ENCODE measurements at places on chromosomes 5 and 9. TPM values are rescaled to one million over a fixed set of nuclear protein-coding genes. Genes with fewer than 3 reads are reported as not detected.
A peak's percentile ranks its signal among the peaks of the same experiment; 100 is the strongest.

The BTNL9 gene
- total RNA-seq: 9.0 TPM

The INSYN2B gene
- total RNA-seq: not detected

The TYRP1 gene
- total RNA-seq: 0.80 TPM

The ACSL6 gene
- total RNA-seq: 12.4 TPM

The CSF1R gene
- total RNA-seq: 15.8 TPM

The TMEM171 gene
- total RNA-seq: 80.7 TPM

The KIF24 gene
- total RNA-seq: 5.2 TPM

The SLC6A19 gene
- 531 TPM for total RNA-seq

DNA sequence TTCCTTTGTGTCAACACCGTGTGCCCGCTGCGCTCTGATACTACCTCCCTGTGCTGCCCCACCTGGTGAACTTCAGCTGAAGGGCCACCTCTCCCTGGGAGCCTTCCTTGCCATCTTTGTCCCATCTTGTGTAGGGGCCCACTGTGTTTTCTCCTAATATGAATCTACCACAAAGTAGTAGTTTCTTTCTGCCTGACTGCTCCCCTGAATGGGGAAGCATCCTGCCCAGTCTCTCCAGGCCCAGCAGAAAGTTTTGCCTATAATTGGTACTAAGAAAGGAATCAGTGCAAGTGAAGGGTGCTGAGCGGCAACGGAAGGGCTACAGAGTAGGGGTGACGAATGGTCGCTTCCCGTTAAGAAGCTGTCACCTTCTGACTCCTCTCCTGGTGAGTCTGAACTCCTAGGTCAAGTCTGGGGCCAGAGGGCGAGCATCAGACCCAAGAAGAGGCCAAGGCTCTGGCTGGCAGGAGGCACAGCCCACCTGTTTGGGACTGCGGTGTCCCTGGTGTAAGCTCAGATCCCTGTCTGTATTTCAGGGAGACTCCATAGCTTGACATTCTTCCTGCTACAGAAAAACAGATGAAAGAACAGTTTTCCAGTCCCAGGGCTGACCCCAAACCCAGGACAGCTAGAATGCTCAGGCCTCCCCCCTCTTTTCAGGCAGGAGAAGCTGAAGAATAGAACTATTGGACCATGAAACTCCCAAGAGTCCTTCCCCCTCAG lies 24.1 kb downstream of the WWC1 start:
- H3K27me3 ChIP-seq: no peaks in the 10 kb centered on the region
- DNase-seq: no peak
- no peak overlapping the region for H3K4me3 ChIP-seq
- no peak overlapping the region for H3K27ac ChIP-seq
- no peaks in the 10 kb centered on the region for H3K36me3 ChIP-seq
- no peaks in the 10 kb centered on the region for H3K4me1 ChIP-seq

DNA sequence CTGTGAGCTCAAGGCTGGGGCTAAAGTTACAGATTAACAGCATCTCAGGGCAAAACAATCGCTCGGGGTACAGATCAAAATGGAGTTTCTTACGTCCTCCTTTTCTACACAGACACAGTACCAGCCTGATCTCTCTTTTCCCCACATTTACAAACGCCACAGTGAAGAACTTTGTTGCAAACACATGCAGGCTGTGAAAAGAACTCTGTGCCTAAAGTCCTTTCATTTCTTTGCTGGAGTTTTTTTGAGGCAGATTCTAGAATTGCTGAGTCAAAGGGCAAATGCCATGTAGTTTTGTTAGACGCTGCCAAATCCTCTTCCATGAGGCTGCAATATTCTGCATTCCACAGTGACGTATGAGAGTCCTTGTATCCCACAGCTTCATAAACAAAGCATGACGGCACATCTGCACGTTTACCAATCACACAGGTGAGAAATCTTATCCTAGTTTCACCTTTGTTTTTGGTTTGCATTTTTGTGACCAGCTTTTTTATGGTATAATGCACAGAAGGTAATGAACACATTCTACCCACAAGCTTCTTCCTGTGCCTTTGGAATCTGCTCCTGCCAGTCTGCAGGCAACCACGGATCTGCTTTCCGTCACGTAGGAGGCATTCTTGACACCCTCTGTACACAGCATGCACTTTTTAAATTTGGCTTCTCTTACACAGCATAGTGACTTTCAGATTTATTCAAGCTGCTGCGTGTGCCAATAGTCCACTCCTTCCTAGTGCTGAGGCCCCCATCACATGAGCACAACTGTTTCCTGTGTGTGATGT lies 44.6 kb upstream of the LPCAT1 start:
- no peaks in the 10 kb centered on the region for H3K4me1 ChIP-seq
- no peak overlapping the region for H3K4me3 ChIP-seq
- no peaks in the 10 kb centered on the region for H3K27me3 ChIP-seq
- H3K36me3 ChIP-seq: no peaks in the 10 kb centered on the region
- H3K27ac ChIP-seq: peak overlapping the region; percentile 39

GRCh38 chr9:124869466-124869985 lies 7.6 kb downstream of the ARPC5L start:
- peak overlapping the region; percentile 95 for H3K27ac ChIP-seq
- DNase-seq: peak; percentile 25
- peak overlapping the region; percentile 96 for H3K4me3 ChIP-seq
- peaks cover 19% of the 10 kb centered on the region for H3K4me1 ChIP-seq
- no peaks in the 10 kb centered on the region for H3K36me3 ChIP-seq

DNA sequence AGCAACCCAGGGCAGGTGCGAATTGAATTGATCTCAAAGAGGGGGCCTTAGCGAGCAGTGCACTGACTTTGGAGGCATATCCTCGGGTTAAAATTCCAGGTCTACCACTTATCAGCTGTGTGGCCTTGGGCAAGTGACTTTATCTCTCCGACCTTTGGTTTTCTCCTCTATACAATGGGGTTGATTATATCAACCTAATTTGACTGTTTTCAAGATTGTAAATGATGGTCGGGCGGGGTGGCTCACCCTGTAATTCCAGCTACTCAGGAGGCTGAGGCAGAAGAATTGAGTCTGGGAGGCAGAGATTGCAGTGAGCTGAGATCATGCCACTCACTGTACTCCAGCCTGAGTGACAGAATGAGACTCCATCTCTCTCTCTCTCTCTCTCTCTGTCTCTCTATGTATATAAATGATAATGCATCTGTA lies 18.7 kb downstream of the SPRY4 start:
- H3K27ac ChIP-seq: peak overlapping the region; percentile 43
- H3K4me1 ChIP-seq: no peaks in the 10 kb centered on the region
- H3K36me3 ChIP-seq: no peaks in the 10 kb centered on the region
- H3K4me3 ChIP-seq: no peak overlapping the region

DNA sequence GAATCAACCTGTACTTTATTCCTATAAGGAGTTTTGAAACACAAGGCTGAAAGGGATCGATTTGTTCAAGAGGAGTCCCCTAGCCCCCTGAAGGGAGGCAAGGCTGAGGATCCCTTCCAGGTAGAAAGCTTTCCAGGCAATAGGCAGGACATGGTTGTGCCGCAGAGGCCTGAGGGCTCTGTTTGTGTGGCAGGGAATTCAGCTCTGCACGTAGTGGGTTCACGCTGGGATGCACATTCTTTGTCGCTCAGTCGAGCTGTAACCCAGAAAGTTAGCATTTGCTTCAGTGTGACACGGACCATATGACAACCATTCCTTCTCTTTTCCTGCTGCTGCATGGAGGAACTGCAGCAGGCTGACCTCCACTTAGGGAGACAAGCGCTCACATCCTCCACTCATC lies 65.6 kb upstream of the TRIO start:
- H3K4me3 ChIP-seq: no peak overlapping the region
- H3K36me3 ChIP-seq: no peaks in the 10 kb centered on the region
- DNase-seq: no peak
- H3K27ac ChIP-seq: no peak overlapping the region

DNA sequence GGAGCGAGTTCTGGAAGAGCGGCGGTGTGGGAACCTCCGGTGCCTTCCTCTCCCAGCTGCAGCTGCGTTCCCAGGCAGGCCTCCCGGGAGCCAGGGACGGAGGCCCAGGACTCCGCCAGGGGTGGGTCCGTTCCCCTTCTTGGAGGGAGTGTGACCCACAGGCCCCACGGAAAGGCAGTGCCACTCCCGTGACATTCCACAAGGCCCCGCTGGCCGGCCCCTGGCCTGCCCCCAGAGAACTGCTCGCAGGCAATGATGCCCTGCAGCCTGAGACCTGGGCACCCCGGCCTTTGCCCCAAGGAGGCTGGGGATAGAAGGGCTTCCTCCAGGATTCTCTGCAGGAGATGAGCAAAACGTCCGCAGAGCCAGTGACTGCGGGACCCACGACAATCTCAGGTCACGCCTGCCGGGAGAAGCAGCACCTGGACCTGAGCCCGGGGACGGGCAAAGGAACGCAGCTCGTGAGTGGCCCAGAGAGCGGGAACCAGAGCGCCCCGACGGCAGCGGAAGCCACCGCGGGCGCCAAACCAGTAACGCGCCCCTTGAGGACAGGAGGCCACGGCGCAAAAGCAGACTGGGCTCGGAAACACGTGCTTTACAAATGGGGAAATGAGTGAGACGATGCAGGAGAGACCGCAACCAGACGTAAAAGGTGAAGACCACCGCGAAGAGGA lies 9.3 kb downstream of the OBP2B start:
- no peak overlapping the region for H3K27ac ChIP-seq
- no peaks in the 10 kb centered on the region for H3K4me1 ChIP-seq
- no peaks in the 10 kb centered on the region for H3K27me3 ChIP-seq
- no peak for DNase-seq

GRCh38 chr5:119275146-119275545 lies 80.7 kb upstream of the TNFAIP8 start:
- H3K27me3 ChIP-seq: no peaks in the 10 kb centered on the region
- peaks cover 24% of the 10 kb centered on the region for H3K4me1 ChIP-seq
- H3K4me3 ChIP-seq: no peak overlapping the region
- no peaks in the 10 kb centered on the region for H3K36me3 ChIP-seq
- peak overlapping the region; percentile 64 for H3K27ac ChIP-seq

GRCh38 chr9:134565316-134565915 lies 76.2 kb upstream of the COL5A1 start:
- no peak overlapping the region for H3K27ac ChIP-seq
- DNase-seq: no peak
- no peak overlapping the region for H3K4me3 ChIP-seq
- H3K4me1 ChIP-seq: no peaks in the 10 kb centered on the region
- H3K27me3 ChIP-seq: no peaks in the 10 kb centered on the region
- no peaks in the 10 kb centered on the region for H3K36me3 ChIP-seq

DNA sequence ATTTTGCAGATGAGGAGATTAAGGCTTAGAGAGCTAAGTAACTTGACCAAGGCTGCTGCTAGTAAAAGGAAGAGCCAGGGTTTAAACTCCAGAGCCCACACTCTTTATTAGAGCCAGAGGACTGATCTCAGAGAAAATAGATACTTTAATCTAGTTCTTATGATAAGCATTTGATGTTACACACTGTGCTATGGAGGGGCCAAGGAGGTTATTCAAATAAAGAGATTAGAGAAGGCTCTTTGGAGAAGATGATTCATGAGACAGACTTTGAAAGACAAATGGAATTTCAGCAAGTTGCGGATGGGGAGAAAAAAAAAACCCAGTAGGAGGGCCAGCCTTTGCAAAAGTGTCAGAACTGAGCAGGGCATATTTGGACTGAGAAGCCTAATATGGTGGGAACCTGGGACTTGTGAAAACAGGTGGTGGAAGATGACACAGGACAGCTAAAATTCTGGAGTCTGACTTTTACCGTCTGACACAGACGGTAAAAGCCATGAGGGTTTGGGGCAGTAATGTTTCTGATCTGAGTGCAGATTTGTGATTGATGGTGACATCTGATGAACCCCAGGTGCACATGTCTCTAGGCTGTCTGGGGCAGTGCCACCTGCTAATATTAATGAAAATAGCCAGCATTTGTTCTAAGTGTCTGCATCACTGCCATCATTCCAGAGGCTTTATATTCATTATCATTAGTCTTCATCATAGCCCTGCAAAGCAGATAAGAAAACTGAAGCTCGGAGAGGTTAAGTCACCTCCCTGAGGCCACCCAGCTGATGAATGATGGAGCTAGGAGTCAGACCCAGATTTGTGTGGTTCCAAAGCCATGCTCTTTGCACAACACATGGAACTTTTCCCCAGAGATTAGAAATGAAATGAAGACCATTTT lies 65.3 kb upstream of the CXCL14 start:
- no peaks in the 10 kb centered on the region for H3K27me3 ChIP-seq
- DNase-seq: no peak
- no peak overlapping the region for H3K4me3 ChIP-seq
- H3K36me3 ChIP-seq: no peaks in the 10 kb centered on the region
- H3K4me1 ChIP-seq: no peaks in the 10 kb centered on the region

DNA sequence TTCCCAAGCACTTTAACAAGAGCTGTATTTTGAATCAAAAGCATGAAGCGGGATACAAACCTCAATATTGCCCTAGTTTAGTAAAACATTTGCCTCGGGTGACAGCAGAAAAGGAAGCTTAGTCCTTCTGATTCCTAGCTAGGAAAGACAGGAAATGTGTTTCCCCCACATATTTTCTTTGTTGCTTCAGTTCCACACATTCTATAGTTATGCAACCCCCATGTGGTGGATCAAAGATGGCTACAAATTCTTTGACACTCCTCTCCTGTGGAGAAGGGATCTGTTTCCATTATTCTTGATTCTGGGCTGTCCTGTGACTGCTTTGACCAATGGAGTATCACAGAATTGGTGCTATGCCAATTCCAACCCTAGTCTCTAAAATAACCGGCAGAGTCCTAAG lies 89.1 kb upstream of the SLC30A5 start:
- no peaks in the 10 kb centered on the region for H3K27me3 ChIP-seq
- H3K36me3 ChIP-seq: no peaks in the 10 kb centered on the region
- no peaks in the 10 kb centered on the region for H3K4me1 ChIP-seq
- no peak overlapping the region for H3K4me3 ChIP-seq
- no peak for DNase-seq

GRCh38 chr9:20378851-20379250 lies 243.4 kb downstream of the MLLT3 start:
- H3K27ac ChIP-seq: no peak overlapping the region
- H3K36me3 ChIP-seq: no peaks in the 10 kb centered on the region
- H3K4me3 ChIP-seq: no peak overlapping the region
- no peaks in the 10 kb centered on the region for H3K27me3 ChIP-seq

DNA sequence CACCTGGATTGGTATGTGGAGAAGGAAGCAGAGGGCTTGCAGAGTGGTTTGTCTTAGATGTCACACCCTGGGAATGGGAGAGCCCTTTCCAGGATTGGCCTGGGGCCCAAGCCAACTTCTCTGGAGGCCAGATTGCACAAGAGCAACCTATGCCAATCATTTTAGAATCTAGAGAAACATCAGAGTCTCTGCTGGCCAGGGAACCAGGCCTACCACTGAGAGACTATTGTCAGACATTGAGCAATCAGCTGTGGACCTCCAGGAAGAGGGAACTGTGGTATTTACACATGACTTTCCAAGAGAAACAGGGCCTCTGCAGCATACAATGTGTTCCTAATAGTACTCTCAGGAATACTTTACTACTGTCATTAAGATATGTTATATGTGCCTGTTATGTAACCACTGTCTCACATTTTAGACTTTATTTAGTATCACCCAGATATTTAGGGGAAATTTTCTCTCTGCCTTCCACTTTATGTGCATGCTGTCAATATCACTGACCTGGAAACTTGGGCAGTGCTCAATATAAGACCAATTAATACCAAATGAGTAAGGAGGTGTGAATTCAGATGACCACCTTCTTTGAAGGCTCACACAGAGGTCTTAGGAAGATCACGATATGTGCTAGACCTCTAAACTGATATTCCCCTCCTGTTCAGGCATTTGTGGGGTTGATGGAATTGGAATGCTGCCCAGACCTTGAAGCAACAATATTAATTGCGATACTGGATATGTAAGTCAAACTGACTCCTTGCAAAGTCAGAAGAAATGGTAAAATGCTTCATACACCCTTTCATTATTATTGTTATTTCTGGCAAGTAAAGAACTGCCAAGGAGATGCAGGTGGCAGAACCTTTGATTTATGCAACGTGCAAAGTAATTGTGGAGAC lies 20.5 kb upstream of the CCL28 start:
- no peaks in the 10 kb centered on the region for H3K4me1 ChIP-seq
- DNase-seq: no peak
- H3K36me3 ChIP-seq: no peaks in the 10 kb centered on the region
- no peaks in the 10 kb centered on the region for H3K27me3 ChIP-seq

- H3K27me3 ChIP-seq: no peaks in the 10 kb centered on the region
- no peaks in the 10 kb centered on the region for H3K36me3 ChIP-seq
- no peak overlapping the region for H3K4me3 ChIP-seq
These were observed 141.9 kb upstream of the EFNA5 start for GRCh38 chr5:107812570-107813141.
